ENCODE measurements at places on chromosomes 5 and 9.

DNA sequence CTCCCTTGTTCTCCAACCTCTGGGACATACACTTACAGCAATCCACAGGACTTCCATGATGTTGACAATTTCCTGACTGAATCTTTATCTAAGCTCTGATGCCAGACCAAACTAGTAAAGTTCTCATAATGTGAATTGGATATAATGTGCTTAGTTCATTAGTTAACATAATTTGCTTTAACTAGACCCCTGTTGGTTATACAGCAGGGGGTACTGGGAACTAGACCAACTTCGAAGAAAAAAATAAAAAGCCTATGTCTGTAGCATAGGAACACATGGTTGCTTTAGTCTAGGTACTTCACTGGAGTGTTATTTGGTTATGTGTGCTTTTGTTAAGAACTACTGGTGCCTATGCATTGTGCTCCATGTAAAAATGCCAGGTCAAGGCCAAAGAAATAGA is 173.8 kb downstream of the ADAMTS6 start:
- no peak for DNase-seq

GRCh38 chr9:115553060-115553773 is 435.3 kb upstream of the TNC start:
- no peak for DNase-seq

GRCh38 chr5:138289296-138289695 is 14.9 kb upstream of the GFRA3 start:
- DNase-seq: no peak

DNA sequence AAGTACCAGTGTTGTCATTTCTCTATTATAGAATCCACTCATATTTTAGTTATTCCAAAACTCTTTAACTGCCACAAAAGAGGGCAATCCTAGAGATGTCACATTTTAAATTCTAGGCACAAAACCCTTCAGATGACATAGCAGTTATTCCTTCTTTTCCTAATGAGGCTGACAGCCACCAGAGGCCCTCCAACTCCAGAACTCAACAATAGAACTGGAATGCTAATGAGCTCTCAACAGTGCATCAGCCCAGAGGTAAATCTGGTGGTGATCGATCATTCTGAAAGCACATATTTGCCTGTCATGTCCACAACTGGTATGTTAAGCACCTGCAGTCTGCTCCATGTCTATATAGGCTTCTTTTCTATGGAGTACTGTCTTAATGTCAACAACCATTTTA is 40.2 kb upstream of the RAB3C start:
- DNase-seq: no peak

- no peak for DNase-seq
Measured at GRCh38 chr9:109868207-109868606, 88.2 kb downstream of the PALM2AKAP2 start.

DNA sequence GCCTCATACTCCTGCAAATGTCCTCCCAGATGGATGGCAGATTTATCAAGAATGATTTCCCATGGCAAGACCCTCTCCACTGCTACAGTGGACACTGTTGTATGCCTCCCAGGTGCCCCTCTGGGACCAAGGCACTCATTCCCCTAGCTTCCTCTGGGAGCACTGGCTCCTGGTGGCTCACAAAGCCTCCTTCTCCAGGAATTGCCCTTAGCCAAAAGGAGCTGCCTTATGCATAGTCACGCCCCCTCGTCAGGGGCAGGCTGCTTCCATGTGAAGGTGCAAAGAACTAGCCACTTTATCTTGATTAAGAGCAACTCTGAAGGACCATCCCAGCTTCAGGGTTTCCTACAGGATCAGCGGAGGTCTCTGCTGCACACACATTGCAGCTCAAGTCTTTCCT is 358.1 kb downstream of the CDK5RAP2 start:
- no peak for DNase-seq

GRCh38 chr9:97761879-97762278 is 64.7 kb upstream of the XPA start:
- DNase-seq: no peak

- DNase-seq: no peak
Measured at GRCh38 chr5:132612846-132613245, 45.1 kb upstream of the IL13 start.

GRCh38 chr5:90287036-90287435 is 122.5 kb downstream of the CETN3 start:
- DNase-seq: no peak

DNA sequence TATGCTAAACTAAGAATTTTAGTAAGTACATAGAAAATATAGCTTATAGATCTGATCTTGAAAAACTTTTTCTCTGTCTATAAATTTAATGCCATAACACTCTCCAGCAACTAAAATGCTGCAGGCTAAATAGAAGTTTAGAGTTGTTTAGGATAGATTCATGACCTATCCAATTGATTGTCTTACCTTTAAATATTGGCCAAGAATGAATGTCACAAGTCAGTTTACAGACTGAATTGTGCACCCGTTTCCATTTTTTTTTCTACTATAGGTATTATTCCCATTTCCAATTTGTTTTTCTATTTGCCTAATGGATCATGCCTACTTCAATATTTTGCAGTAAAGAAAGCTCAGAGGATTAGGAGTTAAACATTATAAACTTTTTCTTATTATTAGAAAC is 129.5 kb downstream of the MLLT3 start:
- no peak for DNase-seq

- no peak for DNase-seq
Measured at GRCh38 chr5:33319151-33319550, 121.6 kb upstream of the TARS1 start.

- no peak for DNase-seq
Measured at GRCh38 chr5:168303393-168304025, 12.1 kb downstream of the WWC1 start.

DNA sequence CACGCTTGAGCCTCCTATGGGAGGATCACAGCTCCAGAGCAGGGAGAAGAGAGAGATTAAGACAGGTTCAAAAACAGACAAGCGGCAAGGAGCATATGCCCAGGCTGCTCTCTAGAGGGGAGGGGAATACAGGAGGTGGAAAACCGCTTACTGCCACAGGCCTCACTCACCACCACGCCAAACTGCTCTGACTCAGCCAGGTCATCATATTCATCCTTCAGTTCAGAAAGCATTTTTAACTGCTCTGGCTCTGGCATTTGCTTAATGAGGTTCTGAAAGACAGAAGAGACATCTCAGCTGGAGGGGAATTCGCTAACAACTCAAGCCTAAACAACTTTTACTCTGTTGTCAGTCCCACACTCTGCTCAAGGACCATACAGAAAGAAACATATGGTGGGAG is 40.1 kb downstream of the PCDHGC5 start:
- DNase-seq: no peak

DNA sequence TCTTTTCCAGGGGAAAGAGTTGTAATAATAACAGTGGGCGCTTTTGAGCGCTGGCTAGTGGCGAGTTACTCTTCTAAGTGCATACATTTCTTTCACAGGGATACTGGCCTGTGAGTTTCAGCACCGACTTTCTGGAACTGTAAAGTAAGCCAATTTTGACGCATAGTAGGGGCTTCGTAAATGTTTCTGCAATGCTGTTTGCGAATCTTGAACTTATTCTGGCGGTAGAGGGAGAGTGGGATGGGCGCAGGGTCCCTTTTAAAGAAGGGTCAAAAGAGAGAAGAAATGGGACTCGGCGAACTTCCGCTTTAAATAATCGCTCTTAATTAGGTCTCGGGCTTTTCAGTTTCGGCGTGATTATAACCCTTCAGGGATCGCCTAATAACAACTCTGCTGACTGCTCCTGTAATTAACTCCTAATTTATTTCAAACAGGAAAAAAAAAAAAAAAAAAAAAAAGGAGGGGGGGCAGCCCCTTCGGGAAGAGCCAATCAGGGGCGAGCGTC is 351 bp upstream of the MSX2 start:
- DNase-seq: no peak
